Activated CD4-positive, alpha-beta T cell treated with anti-CD3 and anti-CD28 coated beads, Interleukin-2, amount 10 ng/mL, durations not matched to agents 7 days and 5 days (primary cell): ENCODE measurements at places on chromosomes 3 and 15.

DNA sequence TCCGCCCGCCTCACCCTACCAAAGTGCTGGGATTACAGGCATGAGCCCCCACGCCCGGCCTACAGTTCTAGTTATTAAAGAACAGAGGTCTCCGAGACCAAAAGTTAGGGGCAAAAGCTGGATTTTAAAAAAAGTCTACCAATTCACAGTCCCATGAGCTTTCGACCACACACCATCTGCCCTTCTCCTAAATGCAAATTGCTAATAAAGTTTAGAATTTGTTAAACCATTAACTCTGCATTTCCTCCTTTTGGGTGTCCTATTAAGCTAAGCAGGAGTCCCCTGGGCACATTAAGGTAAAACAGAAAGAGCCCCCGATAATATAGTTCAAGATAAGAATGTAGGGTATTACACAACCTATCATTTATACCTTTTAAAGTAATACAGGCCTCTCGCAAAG lies 322.7 kb downstream of the FOXP1 start:
- no peak for DNase-seq

GRCh38 chr15:31178705-31179104 lies 77.2 kb upstream of the TRPM1 start:
- DNase-seq: no peak

DNA sequence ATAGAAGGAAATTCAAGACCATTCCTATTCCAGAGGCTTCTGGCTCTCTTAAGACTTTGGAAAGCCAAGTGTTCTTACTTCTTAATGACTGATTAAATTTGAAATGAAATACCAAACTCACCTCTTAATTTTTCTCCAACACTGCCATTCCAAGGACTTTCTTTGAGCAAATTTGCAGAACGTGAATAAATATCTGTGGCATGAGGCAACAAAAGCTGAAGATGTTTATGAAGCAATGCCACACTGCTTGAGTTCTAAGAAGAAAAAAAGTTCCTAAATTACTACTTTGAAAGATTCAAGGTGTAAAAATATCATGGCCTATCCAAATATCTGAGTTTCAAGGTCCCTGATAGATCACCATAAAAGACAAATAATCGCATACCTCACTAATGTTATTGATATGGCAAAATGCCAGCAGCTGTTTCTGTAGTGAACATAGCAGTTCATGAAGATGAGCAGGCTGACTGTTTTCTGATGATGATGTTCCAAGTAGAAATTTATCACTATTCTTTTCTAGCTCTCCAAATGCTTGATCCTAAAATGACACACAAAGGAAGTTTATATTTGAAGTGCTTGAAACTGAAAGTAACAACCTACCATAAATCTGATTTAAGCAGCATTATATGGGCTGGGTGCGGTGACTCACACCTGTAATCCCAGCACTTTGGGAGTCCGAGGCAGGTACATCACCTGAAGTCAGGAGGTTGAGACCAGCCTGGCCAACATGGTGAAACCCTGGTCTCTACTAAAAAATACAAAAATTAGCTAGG lies 104.4 kb downstream of the HERC1 start:
- DNase-seq: no peak

- no peak for DNase-seq
Measured at GRCh38 chr3:23046536-23046935, 156.6 kb upstream of the UBE2E2 start.

GRCh38 chr15:33296856-33297255 lies 13.9 kb upstream of the RYR3 start:
- no peak for DNase-seq

GRCh38 chr15:75923756-75924155 lies 20.1 kb downstream of the FBXO22 start:
- peak; percentile 19 for DNase-seq

- DNase-seq: no peak
Measured at GRCh38 chr3:16329036-16329825, 64.2 kb downstream of the OXNAD1 start.
